ENCODE measurements at places on chromosomes 2 and 18.
A peak's percentile ranks its signal among the peaks of the same experiment; 100 is the strongest.

DNA sequence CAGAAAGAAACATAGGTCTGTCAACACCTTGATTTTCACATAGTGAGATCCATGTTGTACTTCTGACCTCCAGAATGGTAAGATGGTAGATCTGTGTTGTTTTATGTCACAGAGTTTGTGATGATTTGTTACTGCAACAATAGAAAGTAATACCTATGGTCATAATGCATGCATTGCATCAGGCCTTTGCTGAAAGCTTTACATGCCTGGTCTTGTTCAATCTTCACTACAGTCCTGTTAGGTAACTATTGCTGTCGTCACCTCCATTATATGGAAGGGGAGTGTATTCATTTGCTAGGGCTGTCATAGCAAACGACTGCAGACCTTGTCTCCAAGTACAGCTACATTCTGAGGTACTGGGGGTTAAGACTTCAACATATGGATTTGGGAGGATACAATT lies 243.5 kb downstream of the ANAPC1 start:
- no peak for DNase-seq
- H3K27ac ChIP-seq: no peak overlapping the region
- H3K27me3 ChIP-seq: no peaks in the 10 kb centered on the region
- peaks cover 6% of the 10 kb centered on the region for H3K4me1 ChIP-seq
- no peak overlapping the region for H3K4me3 ChIP-seq

GRCh38 chr2:210546424-210547208 lies 9.8 kb upstream of the CPS1 start:
- H3K36me3 ChIP-seq: no peaks in the 10 kb centered on the region
- DNase-seq: no peak
- H3K4me1 ChIP-seq: no peaks in the 10 kb centered on the region
- H3K27ac ChIP-seq: no peak overlapping the region

DNA sequence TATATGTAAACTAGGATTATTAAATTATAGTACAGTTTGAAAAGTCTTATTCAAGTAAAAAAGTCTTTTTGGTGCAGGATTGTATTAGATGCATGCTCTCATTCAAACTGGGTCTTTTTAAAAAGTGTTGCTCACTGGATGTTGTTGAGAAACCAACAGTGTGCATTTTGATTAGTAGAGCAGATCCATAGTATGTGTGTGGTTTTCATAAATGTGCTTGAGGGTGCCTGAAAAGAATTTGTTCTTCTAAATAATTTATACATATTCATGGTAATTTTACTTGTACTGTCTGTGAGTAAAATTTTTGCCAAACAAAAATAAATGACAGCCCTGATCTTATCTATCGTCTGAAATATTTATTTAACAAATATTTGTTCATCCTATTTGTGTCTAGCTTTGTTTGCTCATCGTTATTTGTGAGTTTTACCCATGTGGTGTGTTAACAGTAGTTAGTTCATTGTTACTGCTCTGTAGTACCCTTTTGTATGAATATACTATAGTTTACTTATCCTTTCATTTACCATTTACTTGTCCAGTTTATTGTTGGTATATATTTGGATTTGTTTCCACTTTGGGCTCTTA lies 50.4 kb downstream of the PTPN4 start:
- no peaks in the 10 kb centered on the region for H3K27me3 ChIP-seq
- H3K36me3 ChIP-seq: peaks cover 14% of the 10 kb centered on the region
- no peak overlapping the region for H3K4me3 ChIP-seq

DNA sequence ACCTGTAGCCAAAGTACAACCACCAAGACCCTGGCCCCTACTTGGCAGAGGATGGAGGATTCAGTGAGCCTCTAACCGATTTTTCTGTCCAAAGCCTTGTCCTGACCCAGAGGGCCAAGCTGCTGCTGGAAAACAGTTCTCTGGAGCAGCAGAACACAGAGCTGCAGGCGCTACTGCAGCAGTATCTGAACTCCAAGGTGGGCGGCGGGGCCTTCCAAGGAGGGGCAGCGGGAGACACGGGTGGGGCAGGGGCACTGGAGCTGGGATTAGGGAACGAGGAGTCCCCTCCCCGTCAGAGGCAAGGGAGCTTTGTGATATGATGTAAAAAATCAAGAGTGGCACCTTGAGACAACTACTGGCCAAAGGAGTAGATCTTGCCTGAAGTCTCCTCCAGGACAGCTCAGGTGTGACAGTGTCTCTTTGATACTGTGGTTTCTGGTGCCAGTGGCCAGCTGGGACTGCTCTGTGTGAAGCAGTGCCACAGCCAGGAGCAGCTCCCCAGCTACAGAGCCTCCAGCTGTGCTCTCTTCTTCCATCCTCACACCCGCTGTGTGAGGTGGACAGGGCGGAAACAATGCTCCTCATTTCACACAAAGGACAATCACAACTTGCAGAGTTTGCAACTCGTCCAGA lies 22.8 kb downstream of the OTOF start:
- peaks cover 3% of the 10 kb centered on the region for H3K36me3 ChIP-seq
- H3K27ac ChIP-seq: no peak overlapping the region
- no peaks in the 10 kb centered on the region for H3K4me1 ChIP-seq
- peaks cover 4% of the 10 kb centered on the region for H3K27me3 ChIP-seq
- H3K4me3 ChIP-seq: no peak overlapping the region
- no peak for DNase-seq

DNA sequence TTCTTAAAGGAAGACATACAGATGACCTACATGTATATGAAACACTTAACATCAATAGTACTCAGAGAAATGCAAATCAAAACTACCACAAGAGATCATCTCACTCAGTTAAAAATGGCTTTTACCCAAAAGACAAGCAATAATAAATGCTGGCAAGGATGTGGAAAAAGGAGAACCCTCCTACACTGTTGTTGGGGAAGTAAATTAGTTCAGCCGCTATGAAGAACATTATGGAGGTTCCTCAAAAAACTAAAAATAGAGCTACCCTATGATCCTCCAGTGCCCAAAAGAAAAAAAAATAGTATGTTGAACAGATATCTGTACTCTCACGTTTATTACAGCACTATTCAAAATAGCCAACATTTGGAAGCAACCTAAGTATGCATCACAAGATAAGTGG lies 1579.4 kb upstream of the TMEFF2 start:
- no peak overlapping the region for H3K27ac ChIP-seq
- H3K36me3 ChIP-seq: no peaks in the 10 kb centered on the region
- H3K4me1 ChIP-seq: no peaks in the 10 kb centered on the region
- no peak for DNase-seq

DNA sequence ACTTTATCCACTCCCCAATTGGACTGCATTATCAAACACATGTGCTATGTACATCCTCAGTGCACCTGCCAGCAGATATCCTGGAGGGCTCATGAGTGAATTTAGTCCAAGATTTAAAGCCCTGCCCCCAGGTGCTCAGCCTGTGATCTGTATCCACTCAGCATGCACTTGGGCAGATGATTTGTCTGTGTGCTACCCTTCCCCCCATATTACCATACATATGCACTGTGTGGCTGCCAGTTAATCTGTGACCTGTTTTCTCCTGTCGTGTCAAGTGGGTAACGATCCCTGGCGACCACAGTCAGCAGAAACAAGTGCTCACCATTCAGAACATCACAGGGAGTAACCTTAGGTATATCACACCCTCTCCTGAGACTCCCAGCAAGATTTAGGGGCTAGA lies 10.2 kb downstream of the NAGK start:
- H3K4me3 ChIP-seq: no peak overlapping the region
- no peaks in the 10 kb centered on the region for H3K27me3 ChIP-seq
- H3K36me3 ChIP-seq: peaks cover 27% of the 10 kb centered on the region

GRCh38 chr2:79729532-79729931 lies 216.7 kb downstream of the CTNNA2 start:
- H3K36me3 ChIP-seq: no peaks in the 10 kb centered on the region
- H3K27ac ChIP-seq: no peak overlapping the region
- no peak overlapping the region for H3K4me3 ChIP-seq
- H3K4me1 ChIP-seq: no peaks in the 10 kb centered on the region

GRCh38 chr2:23073671-23074070 lies 311.3 kb upstream of the KLHL29 start:
- H3K27ac ChIP-seq: no peak overlapping the region
- H3K36me3 ChIP-seq: no peaks in the 10 kb centered on the region
- no peaks in the 10 kb centered on the region for H3K27me3 ChIP-seq

DNA sequence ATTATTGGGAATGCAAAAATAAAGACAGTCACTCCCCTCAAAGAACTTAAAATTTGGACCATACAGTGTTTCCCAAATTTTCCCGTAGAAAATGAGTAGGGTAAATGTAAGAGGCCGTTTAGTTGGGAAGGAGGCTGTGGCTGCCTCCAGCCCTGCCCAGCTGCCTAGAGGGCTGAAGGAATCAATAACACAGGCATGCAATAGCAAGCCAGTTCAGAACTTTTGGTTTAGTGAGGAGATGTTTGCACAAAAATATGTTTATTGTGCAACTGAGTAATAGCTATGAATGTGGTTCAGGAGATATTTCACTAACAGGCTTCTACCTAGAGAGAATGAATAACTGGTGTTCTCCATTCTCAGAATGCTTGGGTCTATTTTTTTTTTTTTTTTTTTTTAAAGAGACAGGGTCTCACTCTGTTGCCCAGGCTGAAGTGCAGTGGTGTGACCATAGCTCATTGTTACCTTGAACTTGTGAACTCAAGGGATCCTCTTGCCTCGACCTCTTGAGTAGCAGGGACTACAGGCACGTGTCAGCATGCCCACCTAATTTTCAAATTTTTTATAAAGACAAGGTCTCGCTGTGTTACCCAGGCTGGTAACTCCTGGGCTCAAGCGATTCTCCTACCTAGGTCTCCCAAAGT lies 23.6 kb downstream of the UGP2 start:
- H3K36me3 ChIP-seq: peaks cover 24% of the 10 kb centered on the region
- no peaks in the 10 kb centered on the region for H3K27me3 ChIP-seq

- peaks cover 12% of the 10 kb centered on the region for H3K27me3 ChIP-seq
- H3K27ac ChIP-seq: no peak overlapping the region
- no peak overlapping the region for H3K4me3 ChIP-seq
- no peak for DNase-seq
- no peaks in the 10 kb centered on the region for H3K36me3 ChIP-seq
Measured at GRCh38 chr18:57038395-57038794, 108.5 kb upstream of the BOD1L2 start.

- no peaks in the 10 kb centered on the region for H3K4me1 ChIP-seq
Measured at GRCh38 chr2:133407341-133407740, 160.9 kb downstream of the NCKAP5 start.

- H3K4me1 ChIP-seq: no peaks in the 10 kb centered on the region
- no peak overlapping the region for H3K27ac ChIP-seq
- no peak overlapping the region for H3K4me3 ChIP-seq
- no peaks in the 10 kb centered on the region for H3K36me3 ChIP-seq
Measured at GRCh38 chr18:10449396-10449795, 5.0 kb upstream of the APCDD1 start.

GRCh38 chr2:27771202-27771547 lies 344 bp upstream of the MRPL33 start:
- no peak for DNase-seq
- H3K36me3 ChIP-seq: peaks cover 25% of the 10 kb centered on the region
- H3K27me3 ChIP-seq: peaks cover 4% of the 10 kb centered on the region
- peak overlapping the region; percentile 99 for H3K4me3 ChIP-seq

DNA sequence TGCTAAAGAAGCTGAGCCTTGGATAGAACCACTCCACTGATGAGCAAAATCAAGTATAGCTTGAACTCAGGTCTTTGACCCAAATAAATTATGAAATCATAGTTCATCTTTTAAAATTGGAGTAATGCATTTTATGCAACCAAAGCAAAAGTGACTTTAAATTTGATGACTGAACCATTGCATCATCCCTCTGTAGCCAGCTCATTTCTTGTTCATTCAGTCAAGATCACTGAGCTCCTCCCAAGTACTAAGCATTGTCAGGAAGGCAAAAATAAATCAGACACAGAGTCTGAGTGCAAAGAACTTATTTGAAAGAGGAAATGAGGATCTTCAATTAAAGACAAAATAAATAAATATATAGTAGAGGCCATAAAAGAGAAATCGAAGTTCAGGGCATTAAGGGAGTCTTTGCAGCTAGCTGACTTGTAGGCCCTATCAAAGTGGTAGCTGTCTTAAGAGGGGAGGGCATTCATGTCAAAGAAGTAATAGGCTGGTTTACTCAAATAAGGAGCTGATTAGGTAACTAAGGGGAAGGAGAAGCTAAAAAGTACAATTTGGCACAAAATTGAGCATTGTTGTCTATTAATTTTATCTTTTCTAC lies 411.8 kb downstream of the MTX2 start:
- peaks cover 62% of the 10 kb centered on the region for H3K27me3 ChIP-seq
- DNase-seq: no peak
- no peaks in the 10 kb centered on the region for H3K36me3 ChIP-seq
- H3K4me1 ChIP-seq: no peaks in the 10 kb centered on the region
- no peak overlapping the region for H3K4me3 ChIP-seq

- no peak overlapping the region for H3K27ac ChIP-seq
- DNase-seq: no peak
- no peaks in the 10 kb centered on the region for H3K27me3 ChIP-seq
- no peak overlapping the region for H3K4me3 ChIP-seq
- no peaks in the 10 kb centered on the region for H3K36me3 ChIP-seq
- H3K4me1 ChIP-seq: peaks cover 6% of the 10 kb centered on the region
Measured at GRCh38 chr2:47269316-47270232, 114.5 kb upstream of the STPG4 start.

DNA sequence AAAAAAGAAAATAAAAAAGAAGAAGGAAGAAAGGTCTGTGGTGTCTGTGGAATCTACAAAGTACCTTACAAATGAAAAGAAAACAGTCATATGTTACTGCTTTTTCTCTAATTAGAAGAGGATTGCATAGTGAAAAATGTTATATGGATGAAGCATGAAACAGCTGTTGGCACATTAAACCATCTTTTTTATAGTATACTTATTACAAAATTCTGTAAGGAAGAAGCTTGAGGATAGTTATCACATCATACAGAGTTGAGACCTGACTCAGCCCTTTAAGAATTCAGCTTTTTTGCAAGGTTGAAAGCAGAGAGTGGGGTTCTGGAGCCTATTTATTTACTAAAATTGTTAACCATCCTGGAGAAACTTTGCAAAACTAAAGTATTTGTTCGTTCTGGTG lies 222.7 kb downstream of the PHLPP1 start:
- no peak overlapping the region for H3K27ac ChIP-seq
- no peaks in the 10 kb centered on the region for H3K4me1 ChIP-seq
- no peak for DNase-seq
- H3K36me3 ChIP-seq: no peaks in the 10 kb centered on the region

DNA sequence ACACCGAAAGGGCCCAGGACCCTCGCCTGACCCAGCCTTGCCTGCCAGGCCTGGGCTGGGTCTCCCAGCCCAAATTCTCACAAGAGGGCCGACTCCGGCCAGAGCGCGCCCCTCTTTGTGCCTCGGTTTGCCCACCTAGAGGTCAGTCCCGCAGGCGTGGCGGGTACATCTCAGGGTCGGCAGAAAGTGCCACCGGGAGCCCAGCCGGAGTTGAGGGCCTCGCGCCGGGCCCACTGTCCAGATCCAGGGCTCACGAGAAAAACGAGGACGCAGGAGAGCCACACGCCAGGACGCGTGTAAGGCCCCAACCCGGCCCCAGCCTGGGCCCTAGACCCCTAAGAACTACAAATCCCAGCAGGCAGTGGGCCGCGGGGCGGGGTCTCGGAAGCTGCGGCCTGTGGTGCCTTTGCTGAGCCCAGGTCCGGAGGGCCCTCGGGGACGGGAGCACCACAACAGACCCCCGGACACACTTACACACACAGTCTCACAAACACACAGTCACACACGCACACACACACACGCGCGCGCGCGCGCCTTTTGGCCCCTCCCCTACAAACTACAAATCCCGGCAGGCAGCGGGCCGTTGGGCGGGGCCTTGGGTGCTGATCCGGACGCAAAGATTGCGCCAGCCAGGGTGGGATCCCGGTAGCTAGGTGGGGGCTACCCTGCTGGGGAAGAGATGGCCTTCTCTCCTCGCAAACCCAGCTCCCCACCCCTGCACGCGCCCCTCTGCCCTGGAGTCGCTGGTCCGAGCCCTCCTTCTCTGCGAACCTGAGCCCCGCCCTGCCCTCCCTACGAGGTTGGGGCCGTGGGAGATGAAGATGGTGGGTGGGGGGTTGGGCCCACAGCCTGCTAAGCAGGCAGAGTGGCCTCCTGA lies at the start of gene SH2D6:
Gene SH2D6, plus strand, starts transcription at position 583 of the 877 bp plus-strand sequence. CDS start 10,752 bp downstream, outside the sequence.
- H3K4me3 ChIP-seq: peak within 1 kb of the TSS; percentile 89
- H3K4me1 ChIP-seq: peaks cover 26% of the 10 kb centered on the region
- DNase-seq: peak; percentile 78
- H3K27ac ChIP-seq: peak within 1 kb of the TSS; percentile 92
- H3K27me3 ChIP-seq: peaks cover 6% of the 10 kb centered on the region
